ENCODE measurements at places on chromosomes 7 and 10. TPM values are rescaled to one million over a fixed set of nuclear protein-coding genes. Genes with fewer than 3 reads are reported as not detected.

The NPC1L1 gene
- total RNA-seq, result not detected

The PPP1R17 gene
- total RNA-seq, result not detected

The DRGX gene
- total RNA-seq, result not detected

The ADCY1 gene
- 0.40 TPM for total RNA-seq

The EN2 gene
- total RNA-seq, result not detected

Data from thoracic aorta endothelial cell (primary cell).